CD14-positive monocyte (primary cell): ENCODE measurements at places on chromosomes 5 and 9.

DNA sequence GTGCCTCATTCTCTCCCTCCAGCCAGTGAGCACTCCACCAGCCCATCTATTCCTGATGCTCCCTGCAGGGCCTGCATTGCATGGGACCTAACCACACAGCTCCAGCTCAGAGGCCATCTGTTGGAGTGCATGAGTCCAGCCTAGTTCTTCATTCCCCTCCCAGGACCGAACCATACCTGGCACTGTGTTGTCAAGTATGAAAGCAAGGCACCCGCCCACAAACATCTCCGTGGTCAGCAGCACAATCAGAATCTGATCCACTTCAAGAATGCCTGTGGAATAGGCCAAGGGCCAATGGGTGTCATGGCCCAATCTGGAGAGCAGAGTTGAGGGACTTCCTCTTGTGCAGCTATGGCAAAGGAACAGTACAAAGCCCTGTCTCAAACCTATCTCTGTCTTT lies 5.9 kb downstream of the SLC23A1 start:
- no peak for DNase-seq

- DNase-seq, result no peak
Observed at GRCh38 chr9:93708987-93709302, 132.6 kb downstream of the PHF2 start.

- no peak for DNase-seq
Observed at GRCh38 chr9:77210116-77210515, 32.8 kb downstream of the VPS13A start.

GRCh38 chr5:147510885-147511284 lies 1.0 kb upstream of the DPYSL3 start:
- no peak for DNase-seq

DNA sequence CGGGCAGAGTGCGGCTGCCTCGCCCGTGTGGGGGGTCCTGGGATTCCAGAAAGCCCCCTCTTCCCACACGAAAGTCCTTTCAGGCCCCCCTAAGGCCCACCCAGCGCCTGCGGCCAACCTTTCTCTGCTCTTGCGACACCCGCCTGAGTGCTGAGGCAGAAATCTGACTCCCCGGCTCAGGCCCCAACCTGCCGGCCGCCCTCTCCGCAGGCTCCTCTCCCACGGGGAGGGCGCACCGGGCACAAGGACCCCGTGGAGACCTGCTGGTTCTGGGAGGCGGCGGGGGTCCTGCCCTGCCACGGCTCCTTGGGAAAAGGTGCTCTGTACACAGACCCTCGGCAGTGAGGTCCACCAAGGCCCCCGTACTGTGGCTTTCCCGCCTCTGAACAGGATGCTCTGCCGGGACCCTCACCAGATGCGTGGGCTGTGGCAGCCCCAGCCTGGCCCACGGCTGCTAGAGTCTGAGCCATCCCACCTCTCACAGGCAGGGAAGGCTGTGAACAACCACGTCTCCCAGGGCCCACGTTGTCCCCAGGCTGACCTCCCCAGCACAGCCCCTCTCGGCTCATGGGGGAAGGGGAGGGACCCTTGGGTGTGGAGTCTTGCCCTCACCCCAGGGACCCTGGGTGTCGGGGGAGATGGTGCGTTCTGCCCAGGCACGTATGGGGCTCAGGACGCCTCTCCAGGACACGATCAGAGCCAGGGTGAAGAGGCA lies 41.5 kb upstream of the EGFL7 start:
- DNase-seq, result peak; percentile 56

DNA sequence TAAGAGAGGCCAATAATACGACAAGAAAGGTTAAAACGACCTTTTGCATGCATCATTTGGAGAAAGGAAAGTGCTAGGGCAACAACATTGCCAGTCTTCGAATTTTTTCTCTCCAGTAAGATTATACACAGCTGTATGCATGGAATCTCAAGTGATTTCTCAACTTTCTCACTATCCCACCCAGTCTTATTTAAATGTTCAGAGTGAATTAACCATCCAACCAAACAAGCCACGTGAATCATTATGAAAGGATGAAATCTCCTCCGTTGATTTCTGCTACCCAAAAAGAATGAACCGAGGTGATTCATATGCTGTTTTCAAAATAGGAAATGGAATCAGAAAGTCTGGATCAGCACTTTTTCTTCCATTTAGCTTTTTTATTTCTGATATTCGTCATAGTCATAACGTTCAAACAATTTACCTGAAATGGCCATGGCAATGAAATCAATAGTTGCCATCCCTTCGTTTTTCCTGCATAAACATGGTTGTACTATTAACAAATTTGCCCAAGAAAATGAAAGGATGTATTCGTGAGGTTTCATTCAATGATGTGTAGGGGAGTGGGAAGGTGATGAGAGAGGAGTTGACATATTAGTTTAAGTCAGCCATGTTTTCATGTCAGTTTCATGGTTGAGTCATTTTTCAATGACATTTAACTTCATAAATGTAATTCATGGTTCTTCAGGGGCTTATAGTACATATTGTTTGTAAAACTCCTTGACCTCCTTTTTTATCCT lies 170.9 kb upstream of the WWC1 start:
- no peak for DNase-seq

DNA sequence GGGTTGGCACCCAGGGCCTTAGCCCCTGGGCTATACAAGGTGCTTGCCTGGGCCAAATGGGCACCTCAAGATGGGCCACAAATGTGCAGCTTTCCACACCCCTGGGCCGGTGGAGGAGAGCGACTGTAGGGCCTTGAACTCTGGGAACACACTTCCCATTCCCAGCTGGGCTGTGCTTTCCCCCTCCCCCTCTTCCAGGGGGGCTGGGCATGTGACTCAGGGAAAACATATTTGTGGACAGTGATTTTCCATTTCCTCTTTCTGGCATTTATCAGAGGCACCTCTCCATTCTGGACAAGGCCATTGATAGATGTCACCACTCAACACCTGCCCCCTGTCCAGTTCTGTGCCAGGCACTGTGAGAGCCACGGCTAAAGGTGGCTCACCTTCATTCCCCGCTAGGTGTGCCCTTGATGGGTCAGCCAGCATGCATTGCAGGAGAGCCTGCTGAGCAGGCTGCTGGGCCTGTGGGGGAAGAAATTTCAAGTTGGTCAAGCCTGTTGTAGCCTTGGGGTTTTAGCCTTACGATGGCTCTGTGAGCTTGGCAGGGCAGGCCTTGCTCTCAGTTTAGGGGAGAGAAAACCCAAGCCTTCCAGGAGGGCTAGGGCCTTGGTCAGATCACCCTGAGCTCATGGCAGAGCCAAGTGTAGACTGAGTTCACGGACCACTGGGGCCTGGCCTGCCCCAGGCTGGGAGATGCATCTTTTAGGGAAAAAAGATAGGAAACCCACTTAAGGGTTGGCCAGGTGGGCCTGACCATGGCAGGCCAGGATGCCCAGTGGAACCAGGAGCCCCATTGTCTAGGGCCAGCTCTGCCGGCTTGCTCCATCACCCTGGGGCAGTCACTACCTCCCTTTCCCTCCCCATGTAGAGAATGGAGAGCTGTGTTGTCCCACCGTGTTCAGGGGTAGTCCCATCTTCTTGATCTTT lies 113.9 kb downstream of the DAB2IP start:
- no peak for DNase-seq

DNA sequence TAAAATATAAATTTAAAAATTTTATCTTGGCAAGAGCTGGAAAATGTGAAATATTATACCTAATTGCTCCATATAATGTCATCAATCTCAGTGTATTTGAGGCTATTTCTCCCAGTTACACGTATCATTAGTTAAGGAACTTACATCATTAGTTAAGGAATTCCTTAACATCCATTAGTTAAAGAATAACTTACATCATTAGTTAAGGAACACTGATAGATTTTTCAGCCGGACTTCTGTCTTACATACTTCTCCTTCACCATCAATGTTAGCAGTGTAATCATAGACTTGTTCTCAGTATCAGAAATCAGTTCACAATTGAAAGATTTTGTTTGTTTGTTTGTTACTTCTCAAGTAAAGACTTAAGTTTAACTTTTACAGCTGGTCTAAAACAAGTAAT lies 524.4 kb upstream of the CHD1 start:
- DNase-seq, result no peak

GRCh38 chr5:83148370-83148769 lies 71.0 kb downstream of the XRCC4 start:
- DNase-seq, result no peak

DNA sequence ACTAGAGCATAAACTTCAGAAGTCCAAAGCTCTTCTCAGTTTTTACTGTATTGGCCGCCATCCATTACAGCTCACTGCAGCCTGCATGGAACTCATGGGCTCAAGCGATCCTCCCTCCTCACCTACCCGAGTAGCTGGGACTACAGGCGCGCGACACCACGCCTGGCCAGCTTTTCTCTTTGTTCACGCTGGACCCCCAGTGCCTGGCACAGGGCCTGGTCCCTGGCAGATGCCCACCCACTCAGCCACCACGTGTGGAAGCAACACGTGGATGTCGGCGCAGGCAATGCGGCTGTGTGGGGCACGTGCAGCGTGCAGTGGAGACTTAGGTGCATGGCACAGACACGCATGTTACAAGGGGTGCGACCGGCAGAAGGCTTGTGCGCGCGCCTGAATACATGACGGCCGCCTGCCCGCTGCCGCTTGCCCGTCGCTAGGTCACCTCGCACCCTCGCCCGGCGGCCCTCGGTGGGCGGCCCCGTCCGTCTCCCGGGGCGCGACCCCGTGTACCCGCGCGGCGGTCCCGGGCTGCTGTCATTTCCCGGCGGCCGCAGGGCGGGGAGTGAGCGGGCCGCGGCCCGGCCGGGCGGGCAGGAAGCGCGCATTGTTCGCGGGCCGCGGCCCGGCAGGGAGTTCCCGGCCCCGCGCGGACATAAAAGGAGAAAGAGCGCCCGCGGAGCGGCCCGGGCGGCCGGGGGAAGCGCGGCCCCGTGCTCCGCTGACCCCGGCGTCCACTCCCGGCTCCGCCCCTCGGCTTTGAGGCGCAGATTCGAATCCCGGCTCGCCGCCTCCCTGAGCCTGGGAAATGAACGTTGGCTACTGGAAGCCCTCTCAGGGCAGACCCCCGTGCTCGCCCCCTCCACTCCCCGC lies 24.1 kb upstream of the PTGS1 start:
- peak; percentile 22 for DNase-seq

- DNase-seq, result no peak
Observed at GRCh38 chr5:14450018-14450524, 131.5 kb upstream of the OTULINL start.

DNA sequence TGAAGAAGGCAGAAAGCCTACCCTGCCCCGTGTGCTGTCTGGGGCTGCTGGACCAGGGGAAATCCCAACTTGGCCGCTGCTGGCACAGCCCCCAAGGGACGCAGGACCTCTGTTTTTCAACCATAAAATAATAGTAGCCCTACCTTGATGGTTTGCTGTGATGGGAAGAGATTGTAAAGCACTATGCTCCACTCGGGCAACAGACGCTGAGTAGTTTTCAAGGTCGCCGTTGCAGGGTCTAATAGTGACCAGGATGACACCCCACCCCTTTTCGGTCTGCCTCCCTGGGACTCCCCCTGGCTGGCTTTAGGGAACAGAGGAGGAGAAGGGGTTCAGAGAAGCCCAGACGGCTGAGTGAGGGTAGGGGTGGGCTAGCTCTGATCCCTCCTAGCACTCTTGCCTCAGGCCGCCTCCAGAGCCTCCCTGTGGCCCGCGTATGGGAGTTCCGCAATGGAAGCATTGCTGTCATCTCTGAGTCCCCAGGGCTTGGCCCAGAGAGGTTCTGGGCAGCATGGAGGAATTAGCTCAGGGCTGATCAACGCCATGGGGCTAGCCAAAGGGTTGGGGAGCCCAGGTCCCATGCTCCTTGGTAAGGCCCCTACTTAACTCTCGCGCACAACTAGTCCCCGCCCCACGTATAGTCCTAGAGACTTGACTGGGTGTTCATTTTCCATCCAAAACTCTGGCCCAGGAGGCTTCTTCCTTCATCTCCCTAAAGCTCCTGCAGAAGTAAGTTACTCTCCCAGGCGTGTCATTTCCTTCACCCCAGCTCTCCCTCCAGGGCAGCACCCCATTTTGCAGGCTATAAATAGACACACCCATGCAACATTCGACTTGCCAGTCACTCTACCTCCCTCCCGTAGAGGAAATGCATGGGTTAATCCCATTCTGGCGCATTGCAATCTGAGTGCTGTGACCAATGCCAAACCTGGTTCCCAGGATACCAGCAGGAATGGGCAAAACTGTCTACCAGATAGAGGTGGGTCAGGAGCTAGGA lies 1.1 kb upstream of the IRF1 start:
- no peak for DNase-seq

DNA sequence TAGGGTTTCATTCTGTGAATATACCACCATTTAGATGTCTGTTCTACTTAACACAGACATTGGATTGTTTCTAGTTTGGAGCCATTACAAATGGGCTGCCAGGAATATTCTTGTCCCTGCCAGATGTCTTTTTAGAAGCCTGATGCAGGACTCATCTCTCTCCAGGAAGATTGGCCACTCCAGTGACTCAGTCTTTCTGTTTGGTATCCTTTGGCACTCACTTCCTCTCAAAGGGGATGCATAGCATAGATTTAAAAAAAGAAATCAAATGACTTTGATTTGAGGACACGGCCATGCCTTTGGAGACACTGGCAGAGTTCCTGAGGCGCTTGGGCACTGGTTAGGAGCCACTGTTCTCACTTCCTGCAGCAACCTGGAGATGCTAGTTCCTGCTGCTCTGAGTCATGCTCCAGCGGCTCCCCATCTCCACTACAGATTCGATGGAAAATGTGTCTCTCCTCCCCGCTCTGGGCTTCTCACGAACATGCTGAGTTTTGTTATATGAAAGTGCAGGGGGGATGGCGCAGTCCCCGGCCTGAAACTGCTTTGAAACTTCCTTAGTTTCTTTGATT lies 3.5 kb upstream of the ZNF366 start:
- peak; percentile 51 for DNase-seq

DNA sequence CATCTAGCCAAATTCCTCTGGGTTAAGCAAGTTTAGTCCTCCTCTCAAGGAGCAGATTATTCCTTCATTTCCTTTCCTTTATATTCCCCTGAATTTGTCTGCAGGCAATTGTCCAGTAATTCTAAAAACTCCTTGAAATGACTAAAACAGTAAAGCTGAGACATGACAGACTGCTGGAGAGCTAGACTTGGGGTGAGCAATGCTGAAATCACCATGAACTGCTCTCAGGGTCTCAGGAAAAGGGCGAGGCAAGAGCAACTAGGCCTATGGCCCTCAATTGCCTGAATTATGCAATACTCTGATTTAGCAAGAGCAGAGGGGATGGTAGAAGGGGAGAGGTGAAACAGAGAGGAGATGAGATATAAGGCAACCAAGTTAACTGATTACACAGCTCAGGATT lies 172.9 kb upstream of the NREP start:
- DNase-seq, result peak; percentile 69

DNA sequence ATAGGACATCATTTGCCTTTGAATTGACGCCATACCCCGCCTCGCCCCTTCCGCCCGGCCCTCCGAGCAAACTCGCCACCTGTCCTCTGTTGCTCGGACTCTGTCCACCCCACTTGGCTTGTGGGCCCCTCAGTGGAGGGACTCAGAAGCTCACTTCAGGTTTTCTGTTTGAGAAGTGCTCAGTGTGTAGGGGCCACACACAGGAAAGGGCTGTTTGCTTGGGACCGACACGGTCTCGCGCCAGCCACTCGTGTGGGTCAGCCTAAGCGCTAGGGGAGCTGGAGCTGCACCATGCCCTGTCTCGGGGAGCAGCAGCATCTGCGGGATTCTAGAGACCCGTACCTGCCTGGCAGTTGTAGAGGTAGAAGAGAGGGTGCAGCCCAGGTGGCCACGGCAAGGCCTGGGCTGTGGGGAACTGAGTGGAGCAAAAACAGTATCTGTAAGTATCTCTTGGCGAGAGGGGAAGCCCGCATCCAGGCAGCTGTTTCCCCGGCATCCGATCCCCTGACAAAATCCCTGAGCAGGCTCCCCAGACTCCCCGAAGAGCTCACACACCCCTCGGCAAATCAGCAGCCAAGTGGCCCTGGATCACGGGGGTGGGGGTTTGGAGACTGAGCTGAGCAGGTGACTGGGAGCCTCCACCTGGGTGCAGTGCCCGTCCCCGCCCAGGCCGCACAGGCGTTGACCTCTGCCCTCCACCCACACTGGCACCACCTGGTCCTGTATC lies 52.2 kb downstream of the COL5A1 start:
- DNase-seq, result no peak
